ENCODE measurements at places on chromosomes 1 and 21.

- no peak for DNase-seq
Observed at GRCh38 chr1:17274186-17275170, 25.6 kb downstream of the PADI3 start.

- DNase-seq, result no peak
Observed at GRCh38 chr1:187001198-187001889, 172.6 kb downstream of the PLA2G4A start.

DNA sequence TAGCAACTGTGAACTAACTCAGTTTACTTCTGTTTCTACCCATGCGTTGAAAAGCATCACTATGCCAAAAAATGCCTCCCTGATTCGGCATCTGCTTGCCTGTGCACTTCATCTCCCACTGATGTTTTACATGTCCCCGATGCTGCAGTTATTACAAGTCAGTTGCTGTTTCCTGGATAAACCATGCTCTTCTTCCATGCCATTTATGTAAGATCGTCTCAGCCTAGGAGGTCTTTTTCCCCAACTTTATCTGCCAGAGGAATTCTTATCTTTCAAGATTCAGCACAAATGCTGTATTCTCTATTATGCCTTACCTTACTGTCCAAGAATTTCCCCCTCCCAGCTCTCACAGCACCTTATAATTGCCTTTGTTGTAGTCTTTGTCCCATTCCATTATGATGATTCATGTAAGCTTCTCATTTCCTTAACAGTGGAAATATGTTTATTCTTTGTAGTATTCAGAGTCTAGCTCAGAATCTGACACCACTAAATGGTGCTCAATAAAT, 30.0 kb downstream of the PRKACB start:
- no peak for DNase-seq

GRCh38 chr1:57206038-57206437, 217.8 kb downstream of the DAB1 start:
- DNase-seq, result no peak

- no peak for DNase-seq
Observed at GRCh38 chr21:32455548-32455947, 43.0 kb downstream of the EVA1C start.

All from anterior cingulate cortex (tissue), 58 donors.